ENCODE measurements at places on chromosomes 3 and 15.

GRCh38 chr3:180624714-180625113, 22.8 kb downstream of the TTC14 start:
- DNase-seq: no peak

GRCh38 chr3:106829206-106829605, 548.0 kb upstream of the CCDC54 start:
- no peak for DNase-seq

GRCh38 chr3:39809181-39809994, at the start of gene MYRIP:
MYRIP (plus strand) TSS chr3:39809609; CDS start chr3:39900817, 91,208 bp downstream.
- peak; percentile 35 for DNase-seq

DNA sequence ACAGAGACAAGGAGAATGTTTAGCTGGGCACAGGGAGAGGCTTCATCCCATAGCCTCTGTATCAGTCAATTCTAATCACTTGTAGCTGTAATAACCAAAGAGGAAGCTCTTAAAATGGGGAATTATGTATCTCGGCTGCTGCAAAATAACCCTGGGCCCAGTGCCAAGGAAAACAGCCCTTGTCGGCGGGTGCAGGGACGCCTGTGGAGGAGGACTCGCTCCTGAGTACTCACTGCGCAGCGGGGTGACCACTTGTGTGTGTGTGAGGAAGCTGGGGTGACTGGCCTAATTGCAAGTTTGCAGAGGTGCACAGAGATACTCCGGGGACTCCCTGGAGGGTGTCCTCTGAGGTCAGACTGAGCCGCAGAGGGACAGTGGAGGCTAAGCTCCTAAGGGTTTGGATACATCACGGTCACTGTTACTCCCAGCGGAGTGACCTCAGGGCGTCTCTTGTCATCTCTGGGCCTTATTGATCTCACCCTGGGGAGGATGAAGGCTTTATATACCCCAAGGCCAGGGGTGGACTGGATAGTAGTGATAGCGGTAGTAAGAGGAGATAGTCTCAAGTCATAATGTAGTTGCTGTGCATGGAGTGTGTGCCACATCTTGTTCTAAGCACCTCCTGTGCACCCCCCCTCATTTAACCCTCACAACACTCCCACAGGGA, 37.2 kb downstream of the SLC6A6 start:
- no peak for DNase-seq

GRCh38 chr3:45976191-45977091, 19.2 kb downstream of the FYCO1 start:
- DNase-seq: no peak

- DNase-seq: no peak
Observed at GRCh38 chr3:10238345-10239183, 9.7 kb upstream of the TATDN2 start.

GRCh38 chr3:52679811-52680210, 5.9 kb downstream of the PBRM1 start:
- no peak for DNase-seq

GRCh38 chr15:47218295-47218694, 499.0 kb upstream of the SEMA6D start:
- DNase-seq: no peak

GRCh38 chr15:39275066-39275465, 305.8 kb upstream of the THBS1 start:
- no peak for DNase-seq

DNA sequence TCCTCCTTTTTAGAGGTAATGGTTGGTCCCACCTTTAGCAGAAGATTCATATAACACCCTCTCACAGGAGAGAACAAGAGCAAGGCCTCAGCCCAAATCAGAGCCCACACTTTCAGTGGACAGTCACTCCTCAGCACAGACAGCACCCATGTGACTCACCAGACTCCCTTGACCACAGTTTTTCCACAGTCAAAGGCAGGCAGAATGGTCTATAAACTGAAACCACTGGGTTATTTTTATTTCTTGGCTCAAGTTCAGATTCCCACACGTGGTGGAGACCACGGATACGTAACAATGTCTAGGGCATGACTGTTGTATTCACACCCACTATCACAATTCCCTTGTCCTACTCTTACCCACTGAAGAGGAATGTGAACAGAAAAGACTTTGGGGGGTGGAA, 237.8 kb upstream of the UBE2E1 start:
- DNase-seq: no peak

- no peak for DNase-seq
Observed at GRCh38 chr3:132625613-132626012, 28.5 kb downstream of the ACKR4 start.

DNA sequence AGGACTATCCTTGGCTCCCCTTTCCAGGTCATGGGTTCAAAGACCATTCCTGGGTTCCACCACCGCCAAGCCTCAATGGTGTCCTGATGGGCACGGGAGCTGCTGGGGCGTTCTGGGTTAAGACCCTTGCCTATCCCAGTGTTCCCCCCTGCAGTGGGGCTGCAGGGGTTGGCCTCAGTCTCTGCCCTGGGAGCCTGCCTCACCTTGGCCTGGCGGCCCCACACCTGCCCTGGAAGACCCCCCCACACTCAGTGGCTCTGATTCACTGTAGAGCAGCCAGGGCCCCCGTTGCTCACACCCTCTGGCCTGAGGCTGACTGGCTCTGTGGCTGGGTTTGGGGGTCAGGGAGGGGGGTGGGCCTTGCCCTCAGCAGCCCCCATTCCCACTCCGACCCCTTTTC, 22.0 kb downstream of the C15orf39 start:
- DNase-seq: no peak

GRCh38 chr3:121667333-121667732, 6.6 kb upstream of the HCLS1 start:
- no peak for DNase-seq
